CD4-positive, alpha-beta memory T cell (primary cell): ENCODE measurements at places on chromosomes 7 and 10.

DNA sequence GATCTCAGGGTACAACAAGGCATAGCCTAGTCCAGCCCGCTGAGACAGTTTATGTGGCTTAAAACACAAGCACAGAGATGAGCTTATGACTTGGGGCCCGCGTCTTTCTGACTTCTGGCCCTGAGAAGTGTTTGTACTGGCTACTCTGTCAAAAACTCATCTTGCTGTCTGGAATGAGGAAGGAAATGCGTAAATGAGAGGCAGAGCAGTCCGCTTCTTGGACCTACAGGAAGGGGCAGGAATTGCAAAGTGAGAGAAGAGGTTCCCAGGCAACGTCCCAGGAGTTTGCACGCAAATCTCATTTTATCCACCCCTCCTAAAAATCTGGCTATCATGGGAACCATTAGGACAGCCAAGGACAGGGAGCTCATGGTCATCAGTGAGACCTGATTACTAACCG is 5.5 kb downstream of the ANXA11 start:
- no peak for DNase-seq

DNA sequence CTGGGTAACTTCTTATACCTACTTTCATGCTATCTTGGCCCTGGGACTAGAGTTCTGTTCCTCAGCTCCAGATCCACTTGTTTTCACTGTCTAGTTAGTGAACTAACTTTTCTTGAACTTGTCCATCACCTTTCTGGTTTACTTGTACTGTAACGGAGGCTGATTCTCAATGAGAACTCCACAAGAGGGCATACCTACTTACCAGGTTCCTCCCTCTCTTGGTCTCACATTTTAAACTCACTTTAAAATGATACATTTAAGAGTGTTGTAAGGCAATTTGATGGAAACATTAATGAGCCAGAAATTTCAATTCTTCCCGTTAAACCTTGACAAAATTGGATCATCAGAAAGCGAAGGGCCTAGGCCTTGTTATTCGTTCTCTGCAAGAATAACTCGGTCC is 111.6 kb downstream of the MAGI2 start:
- no peak for DNase-seq

DNA sequence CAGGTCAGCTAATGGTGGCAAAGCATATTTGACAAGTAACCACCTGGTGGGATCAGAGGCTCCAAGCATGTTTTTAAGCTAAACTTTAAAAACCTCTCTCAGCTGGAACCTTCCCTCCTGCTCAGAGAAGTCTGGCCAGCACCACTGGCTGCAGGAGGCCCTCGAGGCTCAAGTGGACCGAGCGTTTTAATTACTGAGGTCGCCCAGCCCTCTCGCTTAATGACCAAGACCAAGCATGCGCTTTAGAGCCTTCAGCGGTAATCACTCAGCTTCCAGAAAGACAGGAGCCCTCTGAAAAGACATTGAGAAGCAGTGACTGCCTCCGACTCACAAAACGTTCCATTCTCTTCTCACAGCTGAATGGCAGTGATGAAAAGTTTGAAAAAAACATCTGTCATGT is 383.4 kb upstream of the ADARB2 start:
- no peak for DNase-seq

- DNase-seq, result no peak
Measured at GRCh38 chr10:27774831-27775230, 29.2 kb upstream of the MKX start.

DNA sequence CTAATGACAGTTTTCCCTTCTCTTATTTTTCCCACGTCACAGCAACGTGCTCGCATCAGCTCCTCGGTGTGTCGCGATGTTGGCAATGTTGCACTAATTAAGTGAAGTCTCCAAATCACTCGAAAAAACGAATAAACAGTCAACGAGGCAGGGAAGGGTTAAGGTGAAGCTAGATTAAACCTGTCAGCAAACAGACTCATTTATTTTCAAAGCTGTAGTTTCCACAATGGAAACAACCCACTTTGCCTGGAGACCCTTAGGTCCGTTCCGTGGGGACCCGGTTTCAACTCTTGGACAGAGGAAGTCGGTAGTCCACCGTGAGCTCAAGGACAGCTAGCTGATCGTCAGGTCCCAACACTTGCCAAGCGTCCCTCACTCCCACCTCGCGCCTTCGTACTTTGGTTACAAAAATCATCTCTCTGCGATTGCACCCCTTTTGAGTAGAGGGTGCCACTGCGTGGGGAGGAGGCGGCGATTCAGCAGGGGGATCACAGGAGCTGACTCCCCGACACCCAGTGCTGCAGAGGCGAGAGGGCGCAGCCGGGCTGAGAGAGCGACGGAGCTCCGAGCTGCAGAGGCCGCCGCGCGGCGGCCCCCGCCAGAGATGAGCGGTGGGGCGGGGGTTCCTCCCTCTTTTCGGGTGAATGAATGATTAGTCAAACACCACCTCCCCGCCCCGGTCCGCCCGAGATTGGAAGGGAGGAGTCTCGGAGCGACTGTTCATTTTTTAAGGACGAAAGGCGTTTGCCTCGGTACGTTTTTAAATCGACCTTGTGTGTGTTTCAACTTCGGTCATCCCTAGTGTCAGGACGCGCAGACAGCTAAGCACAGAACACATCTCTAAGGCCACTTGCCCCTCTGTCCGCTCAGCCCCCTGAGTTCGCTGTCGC is 1.3 kb upstream of the BMPER start:
- no peak for DNase-seq

DNA sequence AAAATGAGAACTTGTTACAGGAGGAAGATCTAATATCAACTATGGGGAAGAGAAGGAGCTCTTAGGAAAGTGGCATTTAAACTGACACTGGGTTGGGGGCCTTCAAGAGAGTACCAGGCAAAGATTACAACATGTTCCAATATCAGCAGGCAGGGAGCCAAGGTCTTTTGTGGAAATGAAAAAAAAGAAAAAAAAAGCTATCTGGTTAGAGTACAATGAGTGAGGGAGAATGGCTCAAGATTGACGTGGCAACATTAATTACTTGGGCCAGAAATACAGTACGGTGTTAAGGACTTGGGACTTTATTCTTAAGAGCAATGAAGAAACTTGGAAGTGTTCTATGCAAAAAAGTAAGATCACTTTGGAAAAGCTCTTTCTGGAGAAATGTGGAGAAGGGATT is 132.3 kb upstream of the CDK1 start:
- no peak for DNase-seq

- no peak for DNase-seq
Measured at GRCh38 chr7:3156508-3156907, 112.8 kb upstream of the CARD11 start.

- no peak for DNase-seq
Measured at GRCh38 chr10:124369986-124370385, 48.7 kb downstream of the OAT start.

- no peak for DNase-seq
Measured at GRCh38 chr7:82152858-82153257, 290.7 kb downstream of the CACNA2D1 start.

GRCh38 chr10:60648761-60649160 is 129.5 kb upstream of the CDK1 start:
- no peak for DNase-seq

GRCh38 chr10:30075481-30075880 is 16.1 kb upstream of the JCAD start:
- DNase-seq, result no peak

DNA sequence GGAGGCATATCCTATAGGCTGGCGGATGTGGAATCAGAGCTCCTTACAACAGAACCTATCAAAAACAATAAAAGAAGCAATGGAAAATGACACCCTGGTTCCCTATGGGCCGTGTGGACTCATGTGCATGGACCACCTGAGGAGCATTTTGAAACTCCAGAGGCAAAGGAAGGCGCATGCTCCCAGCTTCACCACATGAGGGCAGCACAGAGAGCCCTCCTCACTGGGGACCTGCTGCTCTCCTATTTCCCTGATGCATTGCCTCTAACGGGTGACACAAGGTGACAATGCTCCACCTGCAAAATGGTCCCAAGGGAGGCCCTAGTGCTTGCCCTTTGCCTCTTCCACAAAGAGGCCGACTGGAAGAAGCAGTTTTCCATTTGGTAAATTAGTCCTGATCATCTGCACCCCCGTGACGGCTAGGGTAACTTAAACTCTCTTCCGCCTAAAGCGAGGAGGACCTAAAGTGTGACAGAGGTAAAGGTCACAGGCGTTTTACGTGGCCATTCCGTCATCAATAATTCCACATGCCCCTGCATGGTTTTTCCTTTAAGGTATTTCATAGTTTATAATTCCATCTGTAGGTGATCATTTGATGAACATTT is 67.7 kb downstream of the GPAM start:
- DNase-seq, result no peak

- no peak for DNase-seq
Measured at GRCh38 chr10:33815776-33816175, 481.3 kb upstream of the NRP1 start.

GRCh38 chr10:99466632-99467223 is 36.3 kb upstream of the GOT1 start:
- DNase-seq, result no peak

DNA sequence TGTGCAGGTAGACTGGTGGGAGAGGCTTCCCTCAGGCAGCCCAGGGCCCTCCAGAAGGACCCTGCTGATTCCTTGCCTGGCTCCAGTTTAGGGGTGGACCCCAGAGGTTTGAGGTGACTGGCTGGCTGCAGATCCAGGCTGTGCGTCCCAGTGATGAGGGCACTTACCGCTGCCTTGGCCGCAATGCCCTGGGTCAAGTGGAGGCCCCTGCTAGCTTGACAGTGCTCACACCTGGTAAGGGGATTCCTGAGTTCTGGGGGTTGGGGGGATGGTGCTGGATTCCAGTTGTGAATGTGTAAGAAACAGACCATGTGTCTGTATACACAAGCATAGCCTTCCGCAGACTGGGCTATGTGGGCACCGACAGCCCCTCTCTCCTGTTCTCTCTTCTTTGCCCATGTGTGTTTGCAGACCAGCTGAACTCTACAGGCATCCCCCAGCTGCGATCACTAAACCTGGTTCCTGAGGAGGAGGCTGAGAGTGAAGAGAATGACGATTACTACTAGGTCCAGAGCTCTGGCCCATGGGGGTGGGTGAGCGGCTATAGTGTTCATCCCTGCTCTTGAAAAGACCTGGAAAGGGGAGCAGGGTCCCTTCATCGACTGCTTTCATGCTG is 2.7 kb downstream of the KAZALD1 start:
- DNase-seq, result no peak

DNA sequence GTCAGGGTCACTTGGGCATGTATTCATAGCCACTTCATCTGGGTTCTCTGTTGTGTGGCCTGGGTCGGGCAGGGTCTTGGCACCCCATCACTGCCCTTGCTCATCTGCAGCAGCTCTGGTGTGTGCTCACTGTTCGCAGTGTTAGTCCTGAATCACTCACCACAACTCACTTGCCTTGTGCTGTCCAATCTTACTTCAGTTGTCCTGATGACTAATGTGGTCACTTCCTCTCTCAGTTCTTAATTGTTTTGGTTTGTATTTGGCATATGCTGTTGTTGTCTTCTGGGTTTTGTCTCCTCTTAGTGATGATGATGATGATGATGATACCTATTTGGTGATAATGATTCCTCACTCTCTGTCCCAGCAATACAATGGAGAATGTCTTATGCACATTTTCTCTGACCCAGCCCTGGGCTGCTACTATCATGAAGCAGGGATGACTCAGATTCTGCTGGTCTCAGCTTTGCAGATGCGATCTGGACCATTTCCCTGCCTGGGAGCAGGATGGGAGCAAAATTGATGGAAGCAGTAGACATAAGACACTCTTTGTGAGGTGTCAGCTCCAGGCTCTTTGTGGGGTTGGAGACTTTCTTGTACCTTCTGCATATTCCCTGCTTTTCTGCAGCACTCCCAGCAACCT is 17.0 kb downstream of the ADRA2A start:
- no peak for DNase-seq

- no peak for DNase-seq
Measured at GRCh38 chr7:66698652-66699205, 41.8 kb upstream of the RABGEF1 start.

GRCh38 chr10:103433858-103434257 is 18.3 kb downstream of the CALHM2 start:
- DNase-seq, result no peak

GRCh38 chr10:74752371-74753040 is 73.9 kb upstream of the KAT6B start:
- no peak for DNase-seq

DNA sequence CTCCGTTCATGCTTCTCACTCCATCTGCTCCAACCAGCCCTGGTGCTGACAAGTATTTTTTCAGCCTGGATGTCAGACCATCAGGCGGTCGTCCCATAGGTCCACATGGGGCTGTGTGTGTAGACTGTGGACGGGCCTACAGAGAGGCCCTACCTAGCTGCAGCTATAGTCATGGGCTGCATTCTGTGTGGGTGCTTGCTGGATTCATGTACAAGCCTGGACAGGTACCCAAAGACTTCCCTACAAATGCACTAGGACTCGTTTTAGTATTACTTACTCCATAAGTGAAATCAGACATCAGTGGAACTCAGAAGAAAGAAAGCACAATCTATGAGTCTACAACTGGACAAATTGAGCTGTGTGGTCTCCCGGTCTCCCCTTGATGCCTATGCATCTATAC is 146.8 kb downstream of the PKD1L1 start:
- no peak for DNase-seq

- no peak for DNase-seq
Measured at GRCh38 chr10:105973902-105974301, 1190.6 kb downstream of the SORCS1 start.

GRCh38 chr7:22445140-22445743 is 54.7 kb downstream of the STEAP1B start:
- no peak for DNase-seq

GRCh38 chr10:74439213-74439612 is 288.2 kb downstream of the ADK start:
- no peak for DNase-seq

GRCh38 chr7:54906963-54907362 is 111.9 kb upstream of the EGFR start:
- no peak for DNase-seq

DNA sequence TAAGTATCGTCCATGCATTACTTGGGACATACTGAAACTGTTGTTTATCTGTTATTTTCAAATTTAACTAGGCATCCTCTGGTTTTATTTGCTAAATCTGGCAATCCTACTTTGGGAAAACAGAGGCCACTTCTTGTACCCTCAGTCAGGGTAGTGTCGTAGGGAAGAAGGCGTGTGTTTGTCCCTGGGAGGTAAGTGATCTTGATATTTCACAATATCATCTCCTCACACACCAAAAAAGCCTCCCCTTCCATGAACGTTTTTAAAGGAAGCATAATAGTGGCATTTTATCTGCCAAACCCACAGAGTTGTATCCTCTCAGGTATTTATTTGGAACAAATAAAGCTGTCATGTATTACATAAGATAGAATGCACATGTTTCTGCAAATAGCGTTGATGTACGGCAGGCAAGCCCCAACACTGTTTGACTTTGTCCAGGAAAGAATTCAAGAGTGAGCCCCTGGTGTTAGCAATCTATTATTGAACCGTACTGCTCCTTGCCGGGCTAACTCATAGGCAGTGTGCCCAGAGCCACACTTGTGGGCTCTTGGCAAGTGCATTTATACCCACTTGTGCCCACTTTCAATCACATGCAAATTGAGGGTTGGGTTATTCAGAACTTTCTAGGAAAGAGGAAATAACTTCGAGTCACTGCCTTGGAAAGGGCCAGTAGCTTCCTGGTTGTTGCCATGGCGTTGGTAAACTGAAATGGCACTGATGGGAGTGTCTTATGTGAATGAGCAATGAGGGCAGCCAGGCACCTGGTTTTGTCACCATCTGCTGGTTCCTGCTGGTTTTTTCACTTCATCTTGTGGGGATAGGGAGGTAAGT is 266.0 kb downstream of the USP6NL start:
- no peak for DNase-seq

GRCh38 chr10:105725007-105725406 is 1083.9 kb downstream of the SORCS3 start:
- DNase-seq, result no peak
